Hematopoietic multipotent progenitor cell treated with erythropoietin and hydrocortisone succinate and interleukin-3 and kit ligand, for 8 days (in vitro differentiated cells): ENCODE measurements at places on chromosomes 7 and 10.

GRCh38 chr7:55083206-55083605 lies 64.4 kb downstream of the EGFR start:
- DNase-seq, result no peak

- no peak for DNase-seq
These were observed 65.6 kb downstream of the SLC29A4 start for GRCh38 chr7:5348134-5349004.

DNA sequence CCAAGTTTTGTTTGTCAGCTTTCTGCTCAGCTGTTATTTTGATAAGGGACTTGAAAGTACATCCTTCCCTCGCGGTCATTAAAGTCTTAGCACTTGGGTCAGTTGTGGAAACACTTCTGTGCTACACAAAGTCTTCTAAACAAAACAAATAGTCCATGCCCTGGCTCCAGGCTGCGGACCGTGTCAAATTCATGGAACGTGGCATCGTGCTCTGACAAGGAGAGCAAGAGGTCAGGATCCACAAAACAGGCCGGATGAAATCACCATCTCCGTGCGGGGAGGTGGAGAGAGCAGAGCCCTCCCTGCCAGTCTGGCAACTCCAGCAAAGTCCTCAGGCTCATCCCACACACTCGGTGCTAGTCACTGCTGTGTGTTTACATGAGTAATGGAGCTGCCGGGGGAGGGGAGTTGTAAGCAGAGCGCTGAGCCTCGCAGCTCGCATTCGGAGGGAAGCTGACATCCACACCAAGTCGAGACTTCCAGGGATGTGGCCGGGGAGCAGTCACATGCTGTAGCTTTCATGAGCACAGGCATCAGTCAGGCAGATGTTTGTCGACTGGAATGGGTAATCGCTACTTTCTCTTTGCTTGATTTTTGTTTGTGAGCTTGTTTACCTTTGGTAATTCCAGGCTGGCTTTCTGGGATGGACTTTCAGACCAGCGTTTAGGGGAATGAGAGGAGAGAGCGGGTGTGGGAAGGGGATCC lies 147.6 kb downstream of the ARID5B start:
- no peak for DNase-seq

GRCh38 chr10:2212244-2212834 lies 475.0 kb upstream of the ADARB2 start:
- no peak for DNase-seq

DNA sequence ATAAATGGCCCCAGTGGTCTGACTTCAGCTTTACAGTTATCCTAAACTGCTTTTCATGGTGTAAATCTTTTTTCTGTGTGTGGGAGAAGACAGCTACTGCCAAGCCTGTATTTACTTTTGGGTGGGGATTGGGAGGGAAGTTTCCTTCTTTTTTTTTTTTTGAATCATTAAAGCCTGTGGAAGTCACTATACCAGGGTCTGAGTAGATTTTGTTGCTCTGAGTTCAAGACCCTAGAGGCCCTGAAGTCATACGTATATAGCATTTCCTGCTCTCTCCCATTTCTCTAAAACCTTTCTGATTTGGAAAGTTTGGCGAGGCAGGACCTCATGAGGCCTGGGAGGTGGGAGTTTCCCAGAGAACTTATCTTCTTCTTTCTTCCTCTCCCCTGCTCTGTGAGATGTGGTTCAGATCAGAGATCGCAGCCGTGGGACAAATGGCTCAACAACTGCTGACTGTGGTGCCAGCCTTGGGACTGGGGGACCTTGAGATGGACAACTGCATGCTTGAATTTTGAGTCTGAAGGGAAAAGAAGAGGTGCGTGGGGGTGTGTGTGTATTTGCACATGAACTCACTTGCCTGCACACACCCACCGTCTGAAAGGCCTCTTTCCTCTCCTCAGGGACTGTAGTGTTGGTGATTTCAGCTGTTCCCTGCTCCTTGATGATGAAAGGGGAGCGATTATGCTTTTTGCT lies 18.1 kb downstream of the LRMDA start:
- DNase-seq, result no peak

DNA sequence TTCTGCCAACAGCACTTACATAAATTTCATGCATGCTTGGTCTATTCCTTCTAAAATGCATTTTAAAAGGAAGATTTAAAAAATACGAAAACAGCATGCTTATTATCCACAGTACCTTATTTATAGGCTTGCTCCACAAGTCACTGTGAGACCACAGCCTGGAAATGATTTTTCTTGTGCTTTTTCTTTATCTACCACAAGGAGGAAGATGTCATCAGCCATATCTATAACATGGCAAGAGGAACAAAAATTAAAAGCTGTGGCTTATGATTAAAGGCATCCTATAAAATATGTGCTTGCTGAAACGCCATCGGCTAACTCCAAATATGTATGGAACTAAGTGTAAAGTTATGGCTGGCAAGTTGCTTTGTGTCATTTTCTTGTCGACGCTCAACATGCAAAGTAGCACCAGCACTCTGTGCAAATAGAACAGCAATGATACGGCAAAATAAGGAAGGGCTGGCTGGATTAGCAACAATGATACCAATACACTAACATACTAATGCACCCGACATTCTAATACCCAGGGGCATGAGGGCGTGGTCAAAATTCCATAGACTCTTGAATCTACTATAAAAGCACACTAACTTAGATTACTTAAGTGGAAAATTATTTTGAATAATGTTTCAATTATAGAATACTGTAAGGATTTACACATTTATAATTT lies 41.2 kb upstream of the AKR1E2 start:
- no peak for DNase-seq
